Activated CD4-positive, alpha-beta T cell treated with anti-CD3 and anti-CD28 coated beads for 48 hours (primary cell): ENCODE measurements at places on chromosomes 7 and 10.

- no peak for DNase-seq
These were observed 1050.7 kb downstream of the SORCS3 start for GRCh38 chr10:105691811-105692210.

DNA sequence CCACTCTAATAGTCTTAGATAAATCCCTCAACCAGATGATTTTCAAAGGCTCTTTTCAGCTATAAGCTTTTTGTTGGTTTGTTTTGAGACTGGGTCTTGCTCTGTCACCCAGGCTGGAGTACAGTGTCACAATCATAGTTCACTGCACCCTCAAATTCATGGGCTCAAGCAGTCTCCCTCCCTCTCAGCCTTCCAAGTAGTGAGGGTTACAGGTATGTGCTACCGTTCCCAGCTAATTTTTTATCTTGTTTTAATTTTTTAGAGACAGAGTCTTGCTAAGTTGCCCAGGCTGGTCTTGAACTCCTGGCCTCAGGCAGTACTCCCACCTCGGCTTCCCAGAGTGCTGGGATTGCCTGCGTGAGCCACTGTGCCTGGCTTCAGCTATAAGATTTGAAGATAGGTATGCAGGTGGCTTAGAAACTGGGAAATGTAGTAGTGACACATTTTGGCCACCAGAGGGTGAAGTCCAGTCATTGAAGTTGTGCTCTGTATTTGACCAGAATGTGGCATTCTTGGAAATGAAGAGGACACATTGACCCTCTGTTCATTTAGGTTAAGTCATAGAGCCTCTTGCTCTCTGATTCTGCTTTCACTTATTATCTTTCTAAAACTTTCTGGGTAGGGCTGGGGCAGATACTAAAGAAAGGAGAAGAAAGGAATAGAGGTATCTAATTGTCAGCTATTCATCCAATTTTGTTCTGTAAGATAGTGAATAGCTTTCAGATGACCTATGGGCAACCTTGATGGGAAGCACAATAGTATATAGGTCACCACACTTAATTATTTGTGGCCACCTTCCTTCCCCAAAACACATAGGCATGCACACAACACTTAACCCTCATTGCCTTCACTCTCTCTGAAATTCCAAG is 36.0 kb downstream of the R3HCC1L start:
- DNase-seq, result peak; percentile 33

- no peak for DNase-seq
These were observed 200.9 kb downstream of the CDC14C start for GRCh38 chr7:49125246-49125645.

DNA sequence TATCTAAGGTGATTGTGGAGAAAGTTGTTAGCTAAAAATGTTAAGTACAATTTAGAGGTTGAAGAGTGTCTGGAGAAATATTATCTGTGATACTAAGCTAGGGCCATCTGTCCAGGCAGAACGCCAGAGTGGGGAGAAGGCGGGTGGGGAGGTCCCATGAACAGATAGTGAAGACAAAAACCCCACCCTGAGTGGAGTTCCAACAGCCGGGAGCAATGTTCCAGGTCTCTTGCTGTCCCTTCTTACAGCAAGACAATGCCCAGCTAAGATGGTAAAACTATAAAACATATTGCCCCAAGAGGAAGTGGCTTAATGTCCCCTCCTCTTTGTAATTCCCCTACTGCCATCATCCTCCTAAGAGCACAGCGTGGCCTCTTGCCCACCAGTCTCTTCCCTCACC is 10.4 kb upstream of the IL15RA start:
- no peak for DNase-seq

DNA sequence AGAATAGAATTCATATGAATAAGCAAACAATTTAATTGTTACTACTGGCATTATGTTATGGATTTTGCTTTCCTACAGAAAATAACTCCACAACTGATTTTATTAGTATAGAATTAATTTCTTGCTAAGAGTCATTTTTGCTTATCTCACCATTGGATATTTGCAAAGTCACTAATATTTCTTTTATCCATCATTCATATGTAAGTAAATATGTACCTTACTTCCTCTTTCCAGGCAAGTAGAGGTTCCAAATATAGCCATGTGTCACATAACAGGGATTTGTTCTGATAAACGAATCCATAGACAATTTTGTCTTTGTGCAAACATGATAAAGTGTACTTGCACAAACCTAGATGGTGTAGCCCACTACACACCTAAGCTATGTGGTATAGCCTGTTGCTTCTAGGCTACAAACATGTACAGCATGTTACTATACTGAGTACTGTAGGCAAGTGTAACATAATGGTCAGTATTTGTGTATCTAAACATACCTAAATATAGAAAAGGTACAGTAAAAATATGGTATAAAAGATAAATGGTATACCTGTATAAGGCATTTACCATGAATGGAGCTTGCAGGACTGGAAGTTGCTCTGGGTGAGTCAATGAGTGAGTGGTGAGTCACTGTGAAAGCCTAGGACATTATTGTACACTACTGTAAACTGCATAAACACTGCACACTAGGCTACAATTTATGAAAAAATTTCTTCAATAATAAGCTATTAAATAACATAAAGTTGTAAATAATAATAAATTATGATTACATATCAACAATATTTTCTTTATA is 18.3 kb downstream of the KLLN start:
- peak; percentile 7 for DNase-seq

GRCh38 chr7:12623885-12624498 is 53.5 kb downstream of the SCIN start:
- DNase-seq, result no peak

- no peak for DNase-seq
These were observed 59.7 kb upstream of the CCDC6 start for GRCh38 chr10:59965899-59966650.

DNA sequence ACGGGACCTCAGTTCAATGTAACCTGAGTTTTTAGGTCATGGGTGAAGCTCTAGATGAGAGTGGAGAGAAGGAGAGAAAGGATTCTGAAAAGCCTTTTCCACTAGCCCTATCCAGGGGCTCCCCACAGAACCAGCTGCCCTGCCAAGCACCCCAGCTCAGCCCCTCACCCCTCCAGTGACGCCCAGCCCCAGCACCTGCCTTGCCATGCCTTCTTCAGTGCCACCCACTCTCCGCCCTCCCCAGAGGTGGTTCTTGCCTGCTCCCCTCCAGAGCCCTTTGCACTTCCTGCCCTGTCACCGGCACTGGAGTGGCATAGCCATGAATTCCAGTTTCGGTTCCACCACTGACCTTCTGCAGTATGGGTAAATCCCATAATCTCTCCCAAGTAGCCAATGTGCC is 70.1 kb downstream of the PCGF5 start:
- DNase-seq, result no peak

- DNase-seq, result no peak
These were observed 280.2 kb downstream of the SNX13 start for GRCh38 chr7:17660116-17660515.

- DNase-seq, result no peak
These were observed 4.3 kb downstream of the DAGLB start for GRCh38 chr7:6443372-6443941.

- DNase-seq, result no peak
These were observed 24.1 kb upstream of the HYAL4 start for GRCh38 chr7:123820864-123821263.

- DNase-seq, result no peak
These were observed 37.2 kb downstream of the NKX2-3 start for GRCh38 chr10:99569961-99570360.

GRCh38 chr10:1401071-1401965 is 336.0 kb downstream of the ADARB2 start:
- no peak for DNase-seq

- DNase-seq, result no peak
These were observed 92.8 kb downstream of the WDR37 start for GRCh38 chr10:1148855-1149605.

- no peak for DNase-seq
These were observed 95.2 kb upstream of the DNAAF5 start for GRCh38 chr7:631291-631711.

- no peak for DNase-seq
These were observed 17.7 kb downstream of the SH2D4B start for GRCh38 chr10:80555415-80555814.

DNA sequence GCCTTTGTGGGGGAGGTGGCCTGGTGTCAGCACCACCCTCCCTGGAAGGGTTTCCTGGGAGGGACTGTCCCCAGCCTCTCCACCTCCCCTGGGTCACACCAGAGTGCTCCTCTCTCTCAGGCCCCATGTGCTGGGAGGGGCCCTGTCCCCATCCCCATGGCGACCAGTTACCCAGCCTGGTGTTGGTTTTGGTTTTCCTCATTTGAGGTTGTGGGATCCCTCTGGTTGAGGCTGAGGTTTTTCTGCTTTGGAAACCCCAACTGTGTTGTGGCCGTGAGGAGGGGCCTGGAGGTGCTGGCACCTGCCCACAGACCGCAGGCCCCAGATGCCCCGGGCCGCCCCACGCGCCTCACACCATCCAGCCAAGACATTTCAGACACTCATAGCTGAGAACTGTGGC is 106.3 kb downstream of the GRK5 start:
- peak; percentile 76 for DNase-seq

DNA sequence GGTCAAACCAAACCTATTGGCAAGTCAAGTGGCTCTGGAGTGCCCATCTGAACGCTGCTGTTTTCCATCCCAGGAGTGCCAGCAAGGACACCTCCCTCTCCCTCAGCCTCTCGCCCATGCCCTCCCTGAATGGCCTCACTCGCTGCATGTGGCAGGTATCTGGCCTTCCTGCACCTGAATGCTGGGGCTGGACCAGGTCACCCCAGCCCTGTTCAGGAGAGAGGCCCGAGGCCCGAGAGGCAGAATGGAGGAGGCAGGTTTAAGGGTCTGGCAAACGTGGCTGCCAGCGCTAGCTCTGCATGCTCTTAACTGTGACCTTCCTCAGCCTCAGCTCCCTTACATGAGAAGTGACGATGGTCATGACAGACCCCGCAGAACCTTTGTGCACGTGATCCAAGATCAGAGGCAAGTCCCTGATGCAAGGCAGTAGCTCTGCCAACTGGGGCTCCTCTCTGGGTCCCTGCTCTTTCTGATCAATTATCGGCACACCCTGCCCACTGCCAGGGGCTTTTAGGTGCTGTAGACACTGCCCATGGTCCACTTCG is 295.7 kb upstream of the ZMIZ1 start:
- no peak for DNase-seq
